A172 (cell line): ENCODE measurements at places on chromosomes 5 and 9. TPM values are rescaled to one million over a fixed set of nuclear protein-coding genes. Genes with fewer than 3 reads are reported as not detected.

Gene PCDHB14
- total RNA-seq: 17.6 and 18.2 TPM in 2 replicates

DNA sequence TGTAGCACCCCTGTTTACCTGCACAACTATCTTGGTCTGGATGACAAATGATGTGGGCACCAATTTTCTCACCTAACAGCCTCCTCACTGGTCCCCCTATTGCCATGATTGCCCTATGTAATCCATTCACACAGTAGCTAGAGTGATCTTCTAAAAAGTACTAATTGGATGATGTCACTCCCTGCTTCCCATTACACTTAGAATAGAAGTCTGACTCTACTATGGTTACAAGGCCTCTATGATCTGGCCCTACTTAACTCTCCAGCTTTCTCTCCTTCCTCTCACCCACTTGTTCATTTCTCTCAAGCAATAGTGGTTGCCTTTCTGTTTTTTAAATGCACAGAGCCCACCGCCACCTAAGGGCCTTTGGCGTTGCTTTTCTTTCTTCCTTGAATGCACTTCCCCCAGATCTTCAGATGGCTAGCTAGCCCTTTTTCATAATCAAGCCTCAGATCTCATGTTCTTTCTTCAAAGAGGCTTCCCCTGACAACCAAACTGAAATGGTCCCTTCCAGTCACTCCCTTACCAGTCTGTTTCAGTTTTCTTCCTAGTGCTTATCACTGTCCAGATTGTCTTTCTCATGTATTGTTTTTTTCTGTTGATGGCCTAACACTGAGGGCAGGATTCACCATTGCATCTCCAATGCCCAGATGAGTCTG lies 8.7 kb downstream of the IGIP start:
- DNase-seq: no peak

GRCh38 chr5:144680711-144681110 lies 510.0 kb downstream of the KCTD16 start:
- DNase-seq: no peak

- DNase-seq: no peak
These were observed 328.3 kb downstream of the TMEM167A start for GRCh38 chr5:82748688-82749460.

DNA sequence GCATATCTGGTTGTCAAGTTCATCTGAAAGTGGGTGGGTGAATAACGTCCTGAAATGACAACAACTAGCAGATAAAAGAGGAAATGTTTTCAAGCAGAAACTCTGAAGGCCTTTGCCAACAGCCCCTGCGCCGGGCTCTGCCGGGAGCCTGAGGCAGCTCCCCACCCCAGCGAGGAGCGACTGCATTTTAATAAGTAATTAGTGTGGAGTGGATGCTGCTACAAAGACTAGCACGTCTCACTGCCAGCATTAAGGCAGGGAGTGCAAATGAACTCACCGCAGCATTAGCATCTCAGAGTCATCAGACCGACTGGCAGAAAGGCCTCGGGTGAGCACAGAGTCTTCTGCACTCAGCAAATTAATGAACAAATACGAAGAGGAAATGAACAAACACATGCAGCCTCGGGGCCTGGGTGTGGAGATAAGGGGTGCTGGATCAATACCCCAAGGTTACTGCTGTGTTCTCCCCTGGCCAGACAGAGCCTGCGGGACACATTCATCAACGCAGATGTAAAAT lies 63.8 kb downstream of the VAV2 start:
- no peak for DNase-seq

DNA sequence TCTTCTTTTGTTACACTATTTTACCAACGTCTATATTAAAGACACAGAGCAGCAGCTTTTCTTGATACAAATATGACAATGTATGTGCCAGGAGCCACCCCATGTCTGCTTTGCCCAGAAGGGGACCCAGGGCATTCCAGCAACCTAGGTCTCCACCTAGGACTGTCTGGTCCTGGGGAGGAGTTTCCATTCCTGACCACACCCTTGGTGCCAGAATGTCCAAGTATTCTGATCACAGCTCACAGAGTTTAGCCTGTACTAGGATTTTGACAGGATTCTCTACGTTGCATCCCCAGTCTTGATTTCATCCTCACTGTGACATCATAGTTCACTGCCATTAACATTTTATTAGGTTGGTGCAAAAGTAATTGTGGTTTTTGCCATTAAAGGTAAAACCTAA lies 224.7 kb downstream of the SREK1 start:
- no peak for DNase-seq

GRCh38 chr5:143820451-143820850 lies 8.5 kb downstream of the HMHB1 start:
- DNase-seq: no peak

- DNase-seq: no peak
These were observed 252.5 kb downstream of the TRIM32 start for GRCh38 chr9:116939614-116940013.

GRCh38 chr9:97553141-97553540 lies 51.7 kb downstream of the TMOD1 start:
- no peak for DNase-seq

- DNase-seq: no peak
These were observed 26.2 kb downstream of the ARL14EPL start for GRCh38 chr5:116058346-116058936.
